ENCODE measurements at places on chromosomes 12 and 14.

- no peak for DNase-seq
Observed at GRCh38 chr12:14693116-14693515, 3.3 kb downstream of the GUCY2C start.

GRCh38 chr14:100770605-100771120 lies 44.0 kb downstream of the DLK1 start:
- no peak for DNase-seq

- no peak for DNase-seq
Observed at GRCh38 chr14:80213602-80214001, 2.3 kb upstream of the DIO2 start.

GRCh38 chr12:79326222-79326621 lies 364.5 kb downstream of the PAWR start:
- no peak for DNase-seq

- DNase-seq, result no peak
Observed at GRCh38 chr14:22460461-22461195, 128.4 kb downstream of the DAD1 start.

- no peak for DNase-seq
Observed at GRCh38 chr12:4975574-4975973, 65.9 kb downstream of the KCNA1 start.

GRCh38 chr12:17595111-17595510 lies 494.9 kb downstream of the RERGL start:
- DNase-seq, result no peak

GRCh38 chr14:90308561-90308960 lies 23.2 kb downstream of the NRDE2 start:
- DNase-seq, result no peak

DNA sequence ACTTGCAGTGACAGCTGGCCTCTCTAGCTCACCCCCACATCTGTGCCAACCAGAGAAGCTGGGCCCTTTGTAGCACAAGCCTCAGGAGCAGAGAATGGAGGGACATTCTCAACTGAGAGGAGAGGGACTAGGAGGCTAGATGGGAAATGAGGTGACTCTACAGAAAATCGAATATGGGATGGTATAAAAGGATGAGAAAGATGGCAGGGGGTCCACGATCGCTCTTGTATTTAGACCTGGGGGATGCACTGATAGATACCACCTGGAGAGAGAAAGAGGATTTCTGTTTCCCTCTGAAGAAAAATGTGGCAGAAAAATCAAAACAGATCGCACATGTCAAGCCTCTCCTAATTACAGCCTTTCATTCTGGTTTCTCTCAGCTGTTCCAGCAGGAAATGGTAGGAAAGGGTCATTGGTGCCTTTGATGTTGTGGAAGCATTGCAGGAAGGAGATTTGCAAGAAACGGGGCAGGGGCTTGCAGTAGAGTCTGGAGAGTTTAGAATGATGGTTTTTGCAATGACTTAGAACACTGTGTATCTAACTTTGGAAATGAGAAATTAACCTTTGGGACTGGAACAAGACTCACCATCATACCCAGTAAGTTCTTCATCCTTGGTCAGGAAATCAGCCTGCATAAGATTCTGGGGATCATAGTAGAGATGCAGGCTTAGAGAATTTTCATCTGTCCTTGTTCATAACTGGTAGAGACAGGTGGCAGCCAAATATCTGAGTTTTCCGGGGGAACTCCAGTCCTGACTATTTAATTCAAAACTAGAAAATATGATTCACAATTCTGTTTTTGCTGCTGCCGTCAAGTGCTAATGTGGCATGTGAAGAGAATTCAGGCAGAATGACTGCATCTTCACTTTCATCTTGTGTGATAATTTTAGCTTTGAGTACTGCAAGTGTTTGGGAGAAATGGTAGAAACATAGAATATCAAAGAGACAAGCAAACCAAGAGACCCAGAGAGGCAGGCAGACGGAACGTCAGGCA lies 98.8 kb downstream of the DAD1 start:
- DNase-seq, result no peak

Data from stimulated activated CD4-positive, alpha-beta T cell treated with anti-CD3 and anti-CD28 coated beads, Interleukin-15, amount 100 ng/mL, for 48 hours (primary cell).